ENCODE measurements at places on chromosomes 5 and 9.

DNA sequence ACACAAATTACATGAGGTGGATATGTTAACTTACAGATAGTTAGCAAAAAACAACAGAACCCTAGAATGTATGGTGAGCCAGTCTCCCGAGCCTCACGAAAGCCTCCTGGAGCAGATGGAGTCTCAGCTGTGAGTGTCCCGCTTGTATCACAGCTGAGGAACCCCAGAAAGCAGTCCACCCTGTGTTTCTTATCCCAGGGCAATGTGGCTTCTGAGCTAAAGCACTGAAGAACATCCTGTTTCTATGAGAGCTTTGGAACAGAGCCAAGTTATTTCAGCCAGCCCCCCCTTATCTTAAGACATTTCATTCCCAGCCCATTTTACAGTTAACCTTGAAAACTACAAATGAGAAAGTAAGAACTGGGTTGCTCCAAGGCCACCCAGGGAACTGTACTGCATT lies 1220.9 kb upstream of the CDH6 start:
- no peak overlapping the region for H3K27ac ChIP-seq
- H3K36me3 ChIP-seq = no peaks in the 10 kb centered on the region
- no peaks in the 10 kb centered on the region for H3K4me1 ChIP-seq
- DNase-seq = no peak
- H3K4me3 ChIP-seq = no peak overlapping the region

DNA sequence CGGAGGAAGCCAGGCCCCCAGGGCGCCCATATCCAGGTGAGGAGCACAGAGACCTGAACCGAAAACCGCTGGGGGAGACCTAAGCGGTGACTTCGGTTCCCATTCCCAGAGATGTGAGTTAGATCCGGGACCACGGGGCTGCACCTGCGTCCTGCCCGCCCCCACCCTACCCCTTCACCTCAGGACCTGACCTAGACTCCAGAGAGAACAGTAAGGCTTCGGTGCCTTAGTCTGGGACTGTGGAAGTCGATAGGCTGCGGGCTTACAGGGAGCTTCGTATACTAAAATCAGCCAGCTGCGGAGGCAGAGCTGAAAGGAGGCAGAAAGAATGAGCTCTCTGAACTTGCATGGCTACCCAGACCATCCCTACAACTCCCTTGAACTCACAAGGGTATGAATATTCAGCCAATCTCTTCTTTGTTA lies 518 bp upstream of the FAM13B start:
- peaks cover 43% of the 10 kb centered on the region for H3K4me1 ChIP-seq
- no peaks in the 10 kb centered on the region for H3K36me3 ChIP-seq
- H3K27ac ChIP-seq = peak overlapping the region; percentile 97
- H3K27me3 ChIP-seq = no peaks in the 10 kb centered on the region
- peak; percentile 36 for DNase-seq

GRCh38 chr5:14451871-14452270 lies 129.7 kb upstream of the OTULINL start:
- no peaks in the 10 kb centered on the region for H3K27me3 ChIP-seq
- H3K4me1 ChIP-seq = no peaks in the 10 kb centered on the region
- peaks cover 7% of the 10 kb centered on the region for H3K36me3 ChIP-seq
- no peak overlapping the region for H3K4me3 ChIP-seq

DNA sequence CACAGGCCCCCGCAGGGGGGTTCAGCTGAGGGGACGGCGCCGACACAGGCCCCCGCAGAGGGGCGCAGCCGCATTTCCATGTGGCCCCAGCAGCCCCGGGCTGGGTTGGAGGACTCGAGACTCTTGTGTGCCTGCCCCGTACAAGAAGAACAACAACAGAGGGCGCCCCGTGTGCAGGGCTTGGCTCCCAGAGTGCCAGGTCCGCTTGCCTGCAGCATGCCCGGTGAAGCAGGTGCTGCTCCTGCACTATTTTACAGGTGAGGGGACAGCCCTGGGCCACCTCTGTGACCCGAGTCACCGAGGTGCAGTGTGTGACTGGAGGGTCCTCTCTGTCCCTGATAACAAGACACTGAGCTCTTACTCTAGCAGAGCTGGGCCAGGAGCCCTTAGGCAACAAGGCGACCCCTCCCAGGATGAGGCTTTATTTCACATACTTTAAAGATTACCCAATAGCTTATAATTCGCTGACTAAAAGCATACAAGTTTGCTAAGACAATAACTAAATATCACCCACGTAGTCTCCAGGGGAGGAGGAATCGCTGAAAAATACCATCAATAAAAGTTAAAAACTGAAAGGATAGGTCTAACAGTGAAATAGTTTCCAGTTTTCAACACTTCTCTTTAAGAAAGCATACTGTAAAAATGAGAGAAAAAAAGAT lies 41.7 kb upstream of the SLC9A3 start:
- no peak overlapping the region for H3K4me3 ChIP-seq
- no peak for DNase-seq
- no peaks in the 10 kb centered on the region for H3K36me3 ChIP-seq
- no peaks in the 10 kb centered on the region for H3K4me1 ChIP-seq
- H3K27me3 ChIP-seq = peaks cover 8% of the 10 kb centered on the region
- no peak overlapping the region for H3K27ac ChIP-seq

DNA sequence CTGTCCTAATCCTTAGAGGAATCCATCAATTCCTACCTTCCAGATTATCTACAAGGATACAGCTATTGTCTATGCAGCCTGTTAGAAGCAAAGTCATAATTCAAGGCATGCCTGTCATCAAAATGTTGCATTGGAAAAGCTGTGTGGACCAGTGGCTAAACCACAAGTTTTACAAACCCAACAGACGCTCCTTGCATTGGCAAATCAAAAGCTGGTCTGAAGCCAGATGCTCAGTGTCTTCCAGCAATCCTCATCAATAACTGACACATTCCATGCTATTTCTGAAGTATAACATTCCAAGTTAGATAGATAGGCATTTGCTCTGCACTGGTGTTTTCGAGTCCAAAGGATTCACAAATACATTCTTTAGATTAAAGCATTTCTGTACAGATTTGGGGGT lies 213.6 kb downstream of the EBF1 start:
- H3K27ac ChIP-seq = no peak overlapping the region
- no peak overlapping the region for H3K4me3 ChIP-seq
- no peaks in the 10 kb centered on the region for H3K4me1 ChIP-seq
- H3K36me3 ChIP-seq = no peaks in the 10 kb centered on the region
- H3K27me3 ChIP-seq = no peaks in the 10 kb centered on the region

GRCh38 chr5:65903581-65903980 lies 22.8 kb upstream of the ERBIN start:
- H3K27ac ChIP-seq = no peak overlapping the region
- no peaks in the 10 kb centered on the region for H3K36me3 ChIP-seq
- H3K4me1 ChIP-seq = no peaks in the 10 kb centered on the region
- no peak overlapping the region for H3K4me3 ChIP-seq

DNA sequence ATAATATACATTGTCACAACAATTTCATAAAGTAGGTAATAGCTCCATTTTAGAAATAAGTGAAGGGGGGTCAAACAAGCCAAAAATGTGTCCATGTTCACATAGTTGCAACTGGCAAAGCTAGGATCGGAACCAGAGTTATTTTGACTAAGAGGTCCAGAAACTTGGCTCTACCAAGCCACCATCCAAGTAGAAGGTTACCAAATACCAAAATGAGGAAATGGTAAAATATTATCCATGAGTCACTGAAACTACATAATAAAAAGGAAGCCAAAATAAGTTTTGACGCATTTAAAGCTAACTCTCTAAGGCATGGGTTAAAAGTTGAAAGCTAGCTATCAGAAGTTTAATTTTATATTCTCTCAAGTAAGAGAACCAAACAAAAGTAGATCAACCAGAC lies 886.9 kb upstream of the DMAC1 start:
- H3K4me3 ChIP-seq = no peak overlapping the region
- no peaks in the 10 kb centered on the region for H3K27me3 ChIP-seq
- no peaks in the 10 kb centered on the region for H3K36me3 ChIP-seq
- H3K27ac ChIP-seq = no peak overlapping the region
- DNase-seq = no peak

- no peaks in the 10 kb centered on the region for H3K27me3 ChIP-seq
- no peaks in the 10 kb centered on the region for H3K4me1 ChIP-seq
- no peak overlapping the region for H3K4me3 ChIP-seq
- DNase-seq = no peak
Measured at GRCh38 chr9:118721923-118722322, 647.3 kb downstream of the BRINP1 start.

GRCh38 chr5:107771926-107772325 lies 101.2 kb upstream of the EFNA5 start:
- H3K36me3 ChIP-seq = no peaks in the 10 kb centered on the region
- H3K27ac ChIP-seq = no peak overlapping the region
- H3K4me1 ChIP-seq = no peaks in the 10 kb centered on the region
- H3K4me3 ChIP-seq = no peak overlapping the region

GRCh38 chr9:110949081-110949480 lies 89.2 kb downstream of the LPAR1 start:
- H3K27me3 ChIP-seq = no peaks in the 10 kb centered on the region
- no peaks in the 10 kb centered on the region for H3K36me3 ChIP-seq
- DNase-seq = no peak
- no peak overlapping the region for H3K4me3 ChIP-seq
- no peak overlapping the region for H3K27ac ChIP-seq

DNA sequence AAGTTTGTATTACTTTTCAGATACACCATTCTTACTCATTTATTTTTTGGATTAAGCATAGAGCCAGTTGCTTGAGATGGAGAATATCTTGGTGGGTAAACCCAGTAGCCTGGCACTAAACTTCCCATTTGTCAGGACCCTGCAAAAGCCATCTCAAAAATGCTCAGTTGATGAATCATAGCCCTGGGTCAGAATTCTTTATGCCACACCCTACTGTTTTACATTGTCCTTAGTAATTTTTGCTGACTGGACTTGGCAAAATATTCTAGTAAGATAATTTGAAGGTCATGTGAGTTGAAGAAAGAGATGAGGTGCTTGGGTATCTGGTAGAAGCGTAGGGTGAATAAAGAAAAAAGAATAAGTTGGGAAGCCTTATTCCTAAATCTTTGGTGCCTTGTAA lies 50.7 kb downstream of the C7 start:
- H3K27me3 ChIP-seq = no peaks in the 10 kb centered on the region
- H3K4me1 ChIP-seq = no peaks in the 10 kb centered on the region
- no peak overlapping the region for H3K4me3 ChIP-seq
- no peak for DNase-seq
- H3K36me3 ChIP-seq = no peaks in the 10 kb centered on the region
- no peak overlapping the region for H3K27ac ChIP-seq

DNA sequence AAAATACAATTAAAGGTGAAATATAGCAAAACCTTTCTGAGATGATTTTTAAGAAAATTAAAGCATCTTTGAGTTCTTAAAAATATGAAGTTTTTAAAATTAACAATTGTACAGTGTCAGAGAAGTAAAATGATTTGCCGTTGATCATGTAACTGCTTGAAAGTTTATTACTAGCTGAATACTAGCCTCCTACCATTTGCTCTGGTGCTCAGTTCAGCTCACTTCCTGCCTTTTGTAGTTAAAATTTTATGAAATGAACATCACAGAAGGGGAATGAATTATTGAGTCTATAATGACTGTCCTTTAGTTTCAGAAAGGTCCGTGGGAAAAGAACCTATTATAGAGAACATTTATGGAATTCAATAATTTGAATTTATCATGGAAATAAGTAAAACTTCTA lies 9.7 kb downstream of the YTHDC2 start:
- peaks cover 11% of the 10 kb centered on the region for H3K4me1 ChIP-seq
- H3K4me3 ChIP-seq = no peak overlapping the region
- H3K36me3 ChIP-seq = peaks cover 7% of the 10 kb centered on the region
- H3K27ac ChIP-seq = no peak overlapping the region
- no peak for DNase-seq

- H3K27me3 ChIP-seq = no peaks in the 10 kb centered on the region
- no peaks in the 10 kb centered on the region for H3K4me1 ChIP-seq
- no peak overlapping the region for H3K4me3 ChIP-seq
- DNase-seq = no peak
Measured at GRCh38 chr9:94625835-94626234, 13.5 kb downstream of the FBP1 start.

DNA sequence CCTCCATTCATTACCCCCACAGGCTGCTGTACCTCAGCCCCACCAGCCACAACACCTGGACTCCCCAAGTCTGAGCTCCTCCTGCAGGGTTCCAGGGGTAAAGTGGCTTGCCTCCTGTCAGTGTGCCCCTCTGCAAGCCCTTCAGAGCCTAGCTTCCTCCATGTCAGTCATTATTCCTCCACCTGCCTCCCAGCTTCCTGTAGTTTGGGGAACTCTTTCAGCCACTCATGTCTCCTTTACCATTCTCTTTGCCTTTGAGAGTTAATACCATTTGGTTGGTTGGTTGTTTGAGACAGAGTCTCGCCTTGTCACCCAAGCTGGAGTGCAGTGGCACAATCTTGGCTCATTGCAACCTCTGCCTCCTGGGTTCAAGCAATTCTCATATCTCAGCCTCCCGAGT lies 36.2 kb downstream of the IRF1 start:
- no peaks in the 10 kb centered on the region for H3K27me3 ChIP-seq
- peak overlapping the region; percentile 36 for H3K27ac ChIP-seq
- no peak overlapping the region for H3K4me3 ChIP-seq
- H3K4me1 ChIP-seq = peaks cover 31% of the 10 kb centered on the region
- DNase-seq = no peak

- no peaks in the 10 kb centered on the region for H3K27me3 ChIP-seq
- no peaks in the 10 kb centered on the region for H3K4me1 ChIP-seq
- H3K27ac ChIP-seq = no peak overlapping the region
Measured at GRCh38 chr9:118618849-118619248, 750.4 kb downstream of the BRINP1 start.

GRCh38 chr9:14312719-14313377 lies 1.1 kb downstream of the NFIB start:
- peaks cover 90% of the 10 kb centered on the region for H3K27me3 ChIP-seq
- DNase-seq = no peak
- H3K4me1 ChIP-seq = no peaks in the 10 kb centered on the region
- no peak overlapping the region for H3K4me3 ChIP-seq

- H3K36me3 ChIP-seq = peaks cover 2% of the 10 kb centered on the region
- no peaks in the 10 kb centered on the region for H3K4me1 ChIP-seq
- H3K27me3 ChIP-seq = no peaks in the 10 kb centered on the region
- no peak overlapping the region for H3K27ac ChIP-seq
- DNase-seq = no peak
Measured at GRCh38 chr9:87713988-87714330, 12.0 kb upstream of the CTSL start.

DNA sequence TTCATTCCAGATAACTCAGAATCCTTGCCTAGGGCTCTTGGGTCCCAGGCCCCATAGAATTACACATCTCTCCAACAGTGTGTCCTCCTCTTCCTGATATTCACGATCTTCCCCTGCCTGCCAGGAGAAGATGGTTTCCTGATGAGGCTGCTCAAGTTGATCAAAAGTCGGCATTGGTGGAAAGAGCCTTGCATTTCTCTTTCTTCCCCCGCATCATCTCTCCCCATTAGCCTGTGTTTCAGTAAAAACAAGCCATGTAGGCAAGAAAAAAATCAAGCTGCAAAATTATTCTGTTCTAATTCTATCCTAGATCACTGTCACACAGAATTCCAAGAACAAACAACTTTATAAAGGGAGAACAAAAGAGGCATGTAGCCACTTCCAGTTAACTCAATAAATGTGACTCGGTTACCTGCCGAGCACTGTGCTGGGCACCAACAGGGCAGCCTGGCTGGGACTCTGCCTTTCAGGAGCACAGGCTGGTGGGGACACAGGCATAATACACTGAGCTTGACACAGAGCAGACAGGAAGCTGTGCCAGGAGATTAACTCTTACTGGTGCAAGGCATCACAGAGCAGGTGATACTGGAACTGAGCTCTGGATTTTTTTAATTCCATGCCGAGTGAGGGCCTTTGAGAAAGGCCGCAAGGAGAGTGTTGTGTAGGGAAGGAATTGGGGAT lies 25.6 kb downstream of the TMOD1 start:
- no peak overlapping the region for H3K4me3 ChIP-seq
- H3K27ac ChIP-seq = no peak overlapping the region
- no peaks in the 10 kb centered on the region for H3K27me3 ChIP-seq
- H3K36me3 ChIP-seq = no peaks in the 10 kb centered on the region
- no peak for DNase-seq
